ENCODE measurements at places on chromosomes 3 and 15.
A peak's percentile ranks its signal among the peaks of the same experiment; 100 is the strongest.

- DNase-seq = no peak
These were observed 31.0 kb upstream of the THBS1 start for GRCh38 chr15:39549912-39550311.

- DNase-seq = peak; percentile 60
These were observed 11.5 kb upstream of the CHAC1 start for GRCh38 chr15:40941528-40942336.

- DNase-seq = no peak
These were observed 22.7 kb upstream of the ZNF639 start for GRCh38 chr3:179299999-179300613.

GRCh38 chr15:99324082-99324620, 72.9 kb downstream of the LRRC28 start:
- peak; percentile 1 for DNase-seq

GRCh38 chr15:51107612-51108011, 12.9 kb upstream of the TNFAIP8L3 start:
- DNase-seq = no peak

DNA sequence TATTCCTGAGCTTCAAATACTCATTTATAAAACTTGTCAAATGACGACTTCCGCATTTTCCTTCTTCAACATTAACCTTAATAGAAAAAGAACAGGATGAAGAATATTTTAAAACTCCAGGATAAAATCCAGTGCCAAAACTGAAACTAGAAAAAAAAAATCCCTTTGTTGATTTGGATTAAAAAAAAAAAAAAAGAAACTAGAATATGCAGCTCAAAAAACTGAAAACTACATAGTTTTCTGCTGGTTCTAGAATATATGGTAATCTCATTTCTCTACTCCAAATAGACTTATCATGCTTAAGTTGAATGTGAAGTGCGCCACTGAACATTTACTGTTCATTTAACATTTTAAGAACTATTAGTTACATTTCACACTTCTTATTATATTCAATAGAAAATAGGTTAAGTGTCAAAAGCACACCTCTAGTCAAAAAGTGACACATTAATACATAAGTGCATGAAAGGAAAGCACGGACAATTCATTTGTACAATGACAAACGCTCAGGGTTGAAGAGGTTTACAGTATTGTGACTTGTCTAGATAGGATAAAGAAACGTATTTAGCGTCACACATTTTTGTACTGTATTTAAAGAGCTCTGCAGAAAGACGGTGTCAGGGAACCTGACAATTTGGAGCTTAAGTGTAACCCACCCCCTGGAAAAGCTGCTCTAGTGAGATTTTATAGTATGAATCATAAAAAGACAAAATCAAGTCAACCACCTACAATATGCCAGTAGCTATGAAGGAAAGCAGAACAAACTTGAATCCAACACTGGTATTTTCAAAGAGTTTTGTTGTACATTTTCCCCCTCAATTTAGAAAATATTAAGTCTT, 5.8 kb downstream of the TRA2B start:
- no peak for DNase-seq

DNA sequence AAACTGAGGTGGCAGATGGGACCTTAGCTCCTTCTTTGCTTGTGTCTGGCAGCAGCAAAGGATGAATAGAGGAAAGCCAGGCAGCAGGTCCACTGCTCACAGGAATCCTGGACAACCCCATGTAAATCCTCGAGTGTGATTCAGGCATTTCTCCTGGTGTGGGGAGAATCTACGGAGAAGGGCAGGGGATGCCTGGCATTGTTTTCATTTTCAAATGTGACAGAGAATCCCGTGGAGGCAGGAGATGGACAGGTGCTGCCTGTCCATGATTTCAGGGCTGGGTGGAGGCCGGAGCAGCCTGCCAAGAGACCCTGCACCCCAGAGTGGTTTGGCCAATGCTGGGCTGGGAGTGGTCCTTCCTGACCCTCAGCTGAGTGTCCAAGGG, 1.7 kb downstream of the HRH1 start:
- no peak for DNase-seq

DNA sequence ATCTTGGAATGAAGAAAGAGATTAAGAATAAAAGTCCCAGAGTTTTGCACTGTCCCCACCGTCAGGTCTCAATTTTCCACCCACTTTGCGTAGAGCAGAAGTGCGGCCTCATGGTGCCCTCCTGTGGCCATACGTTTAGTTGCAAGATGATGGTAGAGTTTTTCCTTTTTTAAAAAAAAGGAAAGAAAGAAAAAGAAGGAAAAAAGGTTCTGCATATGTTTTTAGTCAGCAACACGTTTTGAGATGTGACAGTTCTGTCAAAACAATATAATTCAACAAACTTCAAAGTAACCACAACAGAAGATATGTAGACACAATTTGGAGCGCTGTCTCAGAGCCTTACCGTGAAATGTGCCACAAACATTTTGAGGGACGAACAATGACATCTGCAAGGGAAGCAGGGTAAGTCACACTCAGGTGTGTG, 24.6 kb downstream of the EBLN2 start:
- peak; percentile 8 for DNase-seq

DNA sequence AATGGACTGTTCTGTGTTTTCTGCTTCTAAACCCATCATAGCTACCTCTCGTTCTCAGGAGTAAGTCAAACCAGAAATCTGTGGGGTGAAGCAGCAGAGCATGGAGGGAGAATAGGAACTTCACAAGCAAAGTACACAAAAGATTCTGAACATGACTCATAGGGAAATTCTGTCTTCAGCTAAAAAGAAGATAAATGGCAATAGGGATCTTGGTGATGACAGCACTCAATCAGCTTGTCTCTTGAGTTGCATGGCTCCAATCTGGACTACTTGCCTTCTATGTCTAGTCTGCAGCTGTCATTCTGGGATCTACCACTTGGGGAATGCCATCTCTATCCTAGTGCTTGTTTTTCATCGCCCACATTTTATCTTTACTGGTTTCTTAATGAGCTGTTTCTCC, 13.5 kb upstream of the GRAMD1C start:
- no peak for DNase-seq

- DNase-seq = no peak
These were observed 344.2 kb upstream of the GRM7 start for GRCh38 chr3:6516694-6517093.

GRCh38 chr3:51916418-51916817, 13.3 kb upstream of the IQCF1 start:
- DNase-seq = no peak

DNA sequence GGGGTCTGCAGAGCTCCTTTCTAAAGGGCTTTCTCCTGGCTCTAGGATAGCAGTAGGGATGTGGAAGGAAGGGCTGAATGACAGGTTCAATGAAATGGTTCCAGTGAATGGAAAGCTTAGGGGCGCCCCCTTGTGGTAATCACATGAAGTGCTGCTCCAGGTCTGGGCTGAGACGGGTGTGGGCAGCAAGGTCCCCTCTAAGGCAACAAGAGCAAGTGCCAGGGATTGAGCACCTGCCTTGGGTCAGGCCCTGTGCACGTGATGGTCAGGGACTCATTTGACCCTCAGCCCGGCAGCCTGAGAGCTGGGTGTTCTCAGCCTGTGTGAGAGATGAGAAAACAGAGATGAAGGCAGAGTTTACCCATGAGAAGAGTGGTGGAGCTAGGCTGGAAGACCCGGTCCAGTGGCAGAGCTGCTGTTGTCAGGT, 12.1 kb upstream of the CX3CR1 start:
- DNase-seq = peak; percentile 80

DNA sequence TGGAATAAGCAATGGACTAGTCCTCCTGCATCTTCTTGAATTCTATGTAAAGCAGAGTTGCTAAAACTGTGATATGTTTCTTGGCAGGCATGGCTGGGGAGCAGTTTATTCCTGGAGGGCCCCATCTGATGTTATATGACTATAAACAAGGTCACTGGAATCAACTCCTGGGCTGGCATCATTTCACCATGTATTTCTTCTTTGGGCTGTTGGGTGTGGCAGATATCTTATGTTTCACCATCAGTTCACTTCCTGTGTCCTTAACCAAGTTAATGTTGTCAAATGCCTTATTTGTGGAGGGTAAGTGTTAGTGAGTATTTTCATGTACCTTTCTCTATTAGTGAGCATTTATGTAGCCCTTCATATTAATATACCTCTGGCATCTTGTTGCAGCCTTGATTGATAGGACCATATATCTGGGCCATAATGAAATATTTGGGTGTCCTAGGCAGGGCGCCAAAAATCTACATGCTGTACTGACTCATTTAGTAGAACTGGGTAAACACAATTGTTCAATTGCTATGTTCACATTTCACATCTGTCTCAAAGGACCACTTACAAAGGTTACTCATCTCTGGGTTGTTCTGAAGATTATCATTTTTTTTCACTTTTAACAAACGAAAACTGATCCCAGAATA, 52.6 kb upstream of the ADGRG7 start:
- no peak for DNase-seq

DNA sequence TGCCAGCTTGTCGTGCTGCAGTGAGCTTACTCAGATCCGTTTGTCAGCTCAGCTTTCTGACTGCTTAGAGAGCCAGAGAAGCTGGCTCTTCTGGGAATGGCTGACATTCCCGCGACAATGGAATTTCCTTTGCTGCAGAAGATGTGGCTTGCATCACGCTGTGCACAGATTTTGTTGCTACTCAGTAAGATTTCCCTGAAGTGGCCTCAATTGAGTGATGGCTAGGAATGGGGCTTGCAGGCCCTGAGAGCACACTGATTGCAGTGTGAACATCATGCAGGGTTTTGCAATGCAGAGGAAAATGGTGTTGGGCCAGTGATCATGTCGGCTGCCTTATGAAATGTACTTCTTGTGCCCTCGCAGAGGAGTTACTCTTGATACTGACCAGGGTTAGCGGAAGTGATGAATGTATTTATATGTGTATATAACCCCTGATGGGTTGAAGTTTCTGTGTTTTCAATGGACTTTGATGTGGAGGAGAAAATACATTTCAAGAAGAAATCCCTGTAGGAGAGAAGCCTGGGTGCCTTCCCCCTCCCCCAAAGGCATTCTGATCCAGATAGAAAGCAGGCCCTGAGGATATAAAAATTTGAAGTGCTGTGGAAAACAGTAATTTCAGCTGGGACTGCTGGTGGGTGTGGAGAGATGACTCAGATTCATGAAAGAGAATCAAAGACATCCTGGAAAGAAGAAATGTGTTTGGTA, 102.5 kb upstream of the PDZRN3 start:
- no peak for DNase-seq

- DNase-seq = no peak
These were observed 1.9 kb upstream of the SPPL2A start for GRCh38 chr15:50767332-50767861.

GRCh38 chr3:4011166-4011565, 211.9 kb downstream of the LRRN1 start:
- DNase-seq = no peak

DNA sequence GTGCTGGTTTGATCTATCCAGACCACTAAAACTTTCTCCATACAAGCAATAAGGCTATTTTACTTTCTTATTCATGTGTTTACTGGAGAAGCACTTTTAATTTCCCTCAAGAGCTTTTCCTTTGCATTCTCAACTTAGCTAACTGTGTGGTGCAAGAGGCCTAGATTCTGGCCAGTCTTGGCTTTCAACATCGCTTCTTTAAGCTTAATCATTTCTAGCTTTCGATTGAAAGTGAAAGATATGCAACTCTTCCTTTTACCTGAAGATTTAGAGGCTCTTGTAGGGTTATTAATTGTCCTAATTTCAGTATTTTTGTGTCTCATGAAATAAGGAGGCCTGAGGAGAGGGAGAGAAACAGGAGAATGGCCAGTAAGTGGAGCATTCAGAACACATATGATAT, 234.8 kb upstream of the GADL1 start:
- DNase-seq = no peak

GRCh38 chr3:194612221-194612620, 21.0 kb downstream of the TMEM44 start:
- no peak for DNase-seq

GRCh38 chr3:121601212-121601812, 8.1 kb downstream of the FBXO40 start:
- DNase-seq = no peak

GRCh38 chr3:50583897-50584296, 14.6 kb downstream of the HEMK1 start:
- no peak for DNase-seq

DNA sequence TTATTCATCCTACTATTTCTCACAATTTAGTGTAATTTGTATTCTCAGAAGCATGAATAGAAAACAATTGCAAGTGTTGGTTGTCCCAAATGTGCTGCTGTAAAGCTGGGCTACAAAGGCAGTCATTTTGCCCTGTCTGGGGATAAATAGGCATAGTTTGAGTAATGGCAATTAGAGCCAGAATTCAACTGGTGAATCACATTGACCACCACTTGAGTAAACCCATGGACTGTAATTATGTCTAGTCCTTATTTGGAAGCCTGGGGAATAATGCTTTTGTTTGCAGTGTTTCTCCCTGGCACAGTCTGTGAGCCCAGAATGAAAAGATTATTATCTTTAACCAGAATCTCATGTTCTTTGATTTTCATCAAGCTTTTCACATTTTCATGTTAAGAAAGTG, 30.5 kb upstream of the CHL1 start:
- DNase-seq = no peak

DNA sequence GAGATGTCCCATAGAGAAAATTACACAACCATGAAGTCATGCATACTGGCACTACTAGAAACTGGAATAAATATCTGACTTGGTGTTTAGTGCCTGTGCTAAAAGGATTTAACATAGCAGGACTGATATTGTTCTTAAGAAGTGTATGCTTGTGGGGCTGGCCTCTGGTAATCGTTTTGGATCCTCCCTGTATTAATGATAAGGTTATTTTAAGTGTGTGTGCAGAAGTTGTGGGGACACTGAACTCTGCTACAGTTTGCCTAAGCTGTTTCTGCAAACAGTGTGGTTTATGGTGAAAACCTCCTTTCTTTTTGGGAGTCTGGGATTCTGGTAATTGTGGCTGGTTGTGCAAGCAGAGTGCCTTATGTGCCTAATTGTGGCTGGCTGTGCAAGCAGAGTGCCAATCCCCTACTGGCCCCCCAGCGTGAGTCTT, 120.8 kb downstream of the CLASP2 start:
- no peak for DNase-seq

DNA sequence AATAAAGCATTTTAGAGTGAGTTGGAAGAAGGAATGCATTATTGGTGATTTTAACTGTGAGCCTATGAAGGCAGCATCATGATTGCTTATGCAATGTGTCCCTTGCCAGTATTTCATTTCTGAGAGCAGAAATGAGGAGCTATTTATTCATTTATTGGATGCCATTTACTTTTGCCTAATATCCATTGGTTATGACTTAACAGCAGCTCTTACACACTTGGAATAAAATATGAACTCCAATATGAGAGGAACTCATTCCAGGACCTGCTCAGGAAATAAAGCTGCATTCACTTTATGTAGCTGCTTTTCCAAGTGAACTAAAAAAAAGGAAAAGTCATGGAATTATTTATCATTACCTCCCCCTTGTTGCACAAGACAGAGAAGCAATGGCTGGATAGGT, 280.1 kb downstream of the LRTM1 start:
- no peak for DNase-seq

DNA sequence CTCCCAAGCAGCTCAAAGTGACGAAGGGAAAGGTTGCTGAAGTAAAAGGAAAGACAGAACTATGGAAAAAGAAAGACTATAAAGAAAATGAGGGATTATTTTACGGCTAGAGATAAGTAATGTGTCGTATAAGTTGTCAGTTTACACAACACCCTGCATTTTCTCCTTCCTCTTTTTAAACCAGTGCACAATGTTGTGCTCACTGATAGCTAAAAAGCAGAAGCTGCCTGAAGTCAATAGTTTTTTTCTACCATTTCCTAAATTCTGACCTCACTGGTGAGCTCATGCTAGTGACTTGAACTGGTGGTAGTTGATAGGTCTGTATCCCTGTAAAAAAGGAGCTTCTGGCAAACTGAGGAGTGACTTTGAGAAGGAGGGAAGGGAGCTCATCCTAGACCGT, 368.6 kb upstream of the GBE1 start:
- no peak for DNase-seq

- peak; percentile 69 for DNase-seq
These were observed at the start of gene PLSCR2 for GRCh38 chr3:146469150-146470017. Gene PLSCR2 (minus strand): TSS chr3:146469561. CDS start chr3:146459904, 9,657 bp downstream.
